Activated CD4-positive, alpha-beta T cell treated with anti-CD3 and anti-CD28 coated beads for 24 hours (primary cell): ENCODE measurements at places on chromosomes 1 and 21.

GRCh38 chr1:212825798-212826452, 21.5 kb downstream of the SPATA45 start:
- DNase-seq, result no peak

DNA sequence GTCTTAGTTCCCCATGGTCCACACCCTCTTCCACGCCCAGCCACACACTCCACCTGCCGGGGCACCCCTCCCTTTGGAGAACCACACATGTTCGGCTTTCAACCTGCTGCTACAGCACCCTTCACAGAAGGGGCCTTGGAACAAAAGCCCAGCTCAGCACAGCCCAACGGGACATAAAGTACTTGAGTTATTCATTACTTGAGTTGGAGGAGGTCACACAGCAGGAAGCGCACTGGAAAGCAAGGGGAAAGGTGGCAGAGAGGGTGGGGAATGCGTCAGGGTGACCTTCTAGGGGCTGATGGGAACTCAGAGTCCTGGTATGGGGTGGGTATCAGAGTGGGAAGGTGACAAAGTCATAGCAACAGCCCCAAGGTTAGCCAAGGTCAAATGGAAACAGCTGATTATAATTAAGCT, 3.0 kb upstream of the ATP1B1 start:
- no peak for DNase-seq

- DNase-seq, result no peak
Observed at GRCh38 chr1:229300099-229300757, 29.3 kb downstream of the RAB4A start.

DNA sequence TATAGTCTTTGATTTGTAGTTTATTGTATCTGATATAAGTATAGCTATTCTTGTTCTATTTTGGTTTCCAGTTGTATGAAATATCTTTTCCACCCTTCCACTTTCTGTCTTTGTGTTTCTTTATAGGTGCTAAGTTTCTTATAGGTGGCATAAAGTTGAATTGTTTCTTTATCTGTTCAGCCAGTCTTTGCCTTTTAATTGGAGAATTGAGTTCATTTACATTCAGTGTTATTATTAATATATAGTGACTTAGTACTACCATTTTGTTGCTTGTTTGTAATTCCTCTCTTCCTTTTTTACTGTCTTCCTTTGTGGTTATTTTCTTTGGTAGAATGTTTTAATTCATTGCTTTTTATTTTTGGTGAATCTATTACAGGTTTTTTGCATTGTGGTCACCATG, 77.7 kb downstream of the MAGI3 start:
- no peak for DNase-seq

DNA sequence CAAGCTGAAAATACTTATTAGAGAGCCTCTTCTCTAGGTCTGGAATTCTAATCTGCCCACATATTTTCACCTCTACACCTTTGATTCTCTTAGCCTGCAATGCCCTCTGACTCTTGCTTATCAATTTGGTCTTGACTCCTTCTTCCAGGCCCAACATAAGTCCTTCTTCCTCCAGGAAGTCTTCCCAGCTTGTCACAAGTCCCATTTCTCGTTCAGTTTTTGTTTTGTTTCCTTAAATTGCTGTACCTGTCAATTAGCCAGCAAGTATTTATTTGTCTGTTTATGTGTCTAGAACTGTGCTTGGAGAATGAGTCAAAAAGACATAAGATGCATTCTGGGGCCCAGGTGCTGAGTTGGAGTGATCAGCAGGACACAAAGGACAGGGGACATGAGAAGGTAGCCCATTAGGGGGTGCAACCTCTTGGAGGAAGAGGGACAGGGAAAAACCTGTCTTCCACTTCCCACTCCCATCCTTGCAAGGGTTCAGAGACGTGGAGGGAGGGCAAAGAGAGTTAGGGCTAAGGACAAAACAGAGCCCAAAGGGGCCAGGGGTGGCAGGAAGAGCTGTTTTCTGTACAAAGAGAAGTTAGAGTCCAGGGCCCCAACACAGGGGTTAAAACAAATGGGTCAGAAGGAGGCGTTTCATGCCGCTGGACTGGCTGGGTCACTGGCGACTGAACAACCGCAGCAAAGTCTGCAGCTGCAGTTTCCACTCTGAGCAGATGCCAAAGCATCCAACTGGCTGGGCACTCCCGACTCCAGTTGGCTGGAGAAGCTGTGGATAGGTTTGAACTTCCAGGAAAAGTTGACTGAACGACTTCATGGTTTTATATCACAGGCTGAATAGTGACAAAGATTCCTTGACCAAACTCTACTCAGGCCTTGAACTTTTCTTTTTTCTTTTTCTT, 10.7 kb upstream of the CNR2 start:
- DNase-seq, result no peak

DNA sequence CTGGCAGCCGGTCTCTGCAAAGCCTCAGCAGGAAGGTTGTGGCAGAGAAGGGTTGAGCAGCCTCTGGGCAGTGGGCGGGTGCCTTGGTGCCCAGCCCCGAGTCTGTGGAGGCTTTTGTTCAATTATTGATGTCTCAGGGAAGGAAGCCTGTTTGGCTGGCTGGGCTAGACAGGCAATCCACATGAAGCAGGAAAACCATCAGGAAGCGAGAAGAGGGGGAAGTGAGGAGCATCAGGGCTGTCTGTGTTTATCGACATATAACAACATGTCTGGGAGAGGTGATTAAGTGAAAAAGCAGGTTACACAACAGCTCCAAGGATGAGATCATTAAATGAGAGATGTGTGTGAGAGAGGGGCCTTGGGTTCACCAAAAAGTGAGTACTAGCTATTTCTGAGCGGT, 105.4 kb downstream of the UBE2U start:
- DNase-seq, result no peak

- no peak for DNase-seq
Observed at GRCh38 chr1:76294482-76295194, 220.1 kb downstream of the ST6GALNAC3 start.

- no peak for DNase-seq
Observed at GRCh38 chr1:25460020-25460419, 29.3 kb downstream of the MACO1 start.

GRCh38 chr1:171748651-171749050, 6.8 kb upstream of the VAMP4 start:
- DNase-seq, result no peak

GRCh38 chr1:165857046-165857801, 29.8 kb downstream of the UCK2 start:
- no peak for DNase-seq

DNA sequence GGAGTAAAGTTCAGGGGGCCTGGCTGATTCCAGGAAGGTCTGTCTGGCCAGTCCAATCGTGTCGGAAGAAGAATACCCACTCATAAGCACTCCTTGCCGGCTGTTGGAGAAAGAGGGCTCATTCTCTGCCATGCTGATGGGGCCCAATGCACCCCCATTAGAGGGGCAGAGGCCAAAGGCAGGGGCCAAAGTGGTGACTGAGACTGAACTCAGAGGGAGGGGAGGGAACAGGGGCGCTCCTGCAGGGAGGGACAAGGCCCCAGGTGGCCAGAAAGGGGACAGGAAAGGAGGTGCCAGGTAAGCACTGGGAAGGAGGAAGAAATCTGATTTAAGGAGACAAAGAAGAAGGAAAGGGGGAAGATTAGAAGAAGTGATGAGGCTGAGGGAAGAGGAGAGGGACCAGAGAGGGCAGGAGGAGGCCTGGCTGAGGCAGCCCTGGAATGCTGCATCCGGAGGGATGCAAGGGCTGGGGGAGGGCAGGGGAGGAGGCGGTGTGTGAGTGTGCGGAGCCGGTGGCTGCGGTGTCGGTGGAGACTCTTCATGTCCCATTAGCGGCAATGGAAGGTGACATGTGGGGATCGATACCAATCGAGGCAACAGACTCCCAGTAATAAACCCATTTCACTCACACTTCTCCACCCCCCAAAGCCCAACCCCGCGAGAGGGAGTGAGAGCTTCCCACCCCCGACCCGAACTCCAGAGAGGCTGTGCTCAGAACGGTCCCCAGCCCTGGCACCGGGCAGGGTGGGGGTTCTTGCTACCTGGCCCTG, 12.0 kb upstream of the ETV3L start:
- DNase-seq, result no peak

DNA sequence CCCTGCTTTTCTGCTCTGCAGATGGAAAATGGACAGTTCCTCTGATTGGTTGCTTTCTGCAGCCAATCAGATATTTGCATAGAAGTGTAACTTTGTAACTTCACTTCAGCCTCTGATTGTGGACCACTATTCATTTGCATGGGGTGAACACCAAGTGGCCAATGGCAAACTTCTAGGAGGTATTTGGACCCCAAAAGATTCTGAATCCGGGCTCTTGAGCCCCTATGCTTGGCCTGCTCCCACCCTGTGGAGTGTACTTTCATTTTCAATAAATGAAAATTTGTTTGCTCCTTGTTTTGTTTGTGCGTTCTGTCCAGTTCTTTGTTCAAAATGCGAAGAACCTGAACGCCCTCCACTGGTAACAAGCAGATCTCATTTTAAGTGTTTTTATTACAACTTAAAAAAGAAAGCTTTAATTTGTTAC, 6.4 kb upstream of the GSTM4 start:
- no peak for DNase-seq

DNA sequence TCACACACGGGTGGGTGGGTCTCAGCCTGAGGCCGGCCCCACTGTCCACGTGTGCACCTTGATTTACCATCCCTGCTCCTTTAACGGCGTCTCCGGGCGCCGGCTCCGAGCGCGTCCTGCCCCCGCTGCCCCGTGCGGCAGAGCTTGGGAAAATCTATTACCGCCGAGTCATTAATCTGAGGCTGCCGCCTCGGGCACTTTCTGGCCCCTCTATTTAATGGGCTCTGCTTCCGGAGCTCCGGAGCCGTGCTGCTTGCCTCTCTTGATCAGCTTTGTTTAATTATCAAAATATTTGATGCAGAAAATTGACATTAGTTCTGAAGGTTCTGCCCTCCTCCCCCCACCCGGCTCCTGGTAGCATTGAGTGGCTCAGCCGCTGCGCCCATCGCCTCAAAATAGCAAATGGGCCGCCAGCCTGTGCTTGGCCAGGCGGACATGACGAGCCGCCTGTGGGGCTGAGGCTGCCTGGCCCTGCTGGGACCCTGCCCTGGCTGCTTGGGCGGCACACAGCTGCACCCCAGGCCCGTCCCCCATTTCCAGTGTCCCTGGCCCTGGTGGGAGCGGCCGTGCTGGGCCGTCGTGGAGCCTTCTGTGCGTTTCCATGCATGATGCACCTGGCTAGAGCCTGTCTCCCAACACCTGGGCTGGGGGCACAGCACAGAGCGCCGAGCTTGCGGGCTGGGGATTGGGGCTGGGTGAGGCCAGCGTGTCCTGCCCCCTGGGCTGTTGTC, 81.6 kb upstream of the TTC34 start:
- DNase-seq, result no peak

DNA sequence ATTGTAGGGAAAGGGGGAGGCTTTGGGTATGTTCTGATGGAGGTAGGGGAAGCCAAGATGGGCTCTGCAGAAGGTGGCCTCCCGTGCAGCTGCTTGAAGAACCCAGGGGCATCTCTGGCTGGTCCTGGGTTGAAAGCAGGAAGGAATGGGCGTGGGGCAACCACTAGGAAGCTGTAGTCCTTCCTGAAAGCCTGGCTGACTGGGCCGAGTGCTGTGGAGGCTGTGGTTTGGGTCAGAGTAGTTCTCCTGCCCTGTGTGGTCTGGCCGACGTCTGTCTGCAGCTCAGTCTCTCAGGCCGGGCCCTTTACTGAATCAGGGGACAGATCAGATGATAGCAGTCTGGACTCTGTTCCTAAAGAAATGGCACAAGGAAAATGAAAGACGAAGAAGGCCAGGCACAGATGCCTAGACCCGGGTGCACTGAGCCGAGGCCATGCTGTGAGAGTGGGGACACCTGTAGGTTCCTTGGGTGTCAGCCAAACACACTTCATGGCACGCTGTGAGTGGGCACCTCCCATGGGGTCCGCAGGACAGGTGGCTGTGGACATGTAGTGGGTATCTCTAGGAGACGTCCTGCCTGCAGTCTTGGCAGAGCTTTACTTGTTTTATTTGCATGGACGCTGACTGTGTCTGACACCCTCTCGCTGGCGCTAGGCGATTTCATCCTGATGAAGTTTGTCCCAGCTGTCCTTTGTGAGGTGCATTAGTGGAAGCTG, 87.0 kb downstream of the POFUT2 start:
- no peak for DNase-seq

DNA sequence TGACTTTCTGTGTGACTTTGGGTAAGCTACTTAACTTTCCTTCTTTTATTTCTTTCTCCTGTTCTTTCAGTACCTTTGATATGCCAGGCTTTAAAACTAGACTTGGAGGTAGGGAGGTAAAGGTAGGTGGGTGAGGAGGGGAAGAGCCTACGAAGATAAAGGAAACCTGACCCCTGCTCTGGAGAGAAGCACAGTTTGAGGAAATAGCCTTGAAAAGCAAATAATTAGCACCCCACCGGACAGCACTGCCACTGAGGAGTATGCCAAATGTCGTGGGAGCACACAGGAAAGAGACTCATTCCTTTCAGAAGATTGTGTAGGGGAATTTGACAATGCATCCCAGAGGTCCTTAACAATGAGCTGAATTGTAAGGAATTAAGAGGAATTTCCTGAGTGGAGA, 65.2 kb upstream of the SPAG17 start:
- DNase-seq, result no peak

DNA sequence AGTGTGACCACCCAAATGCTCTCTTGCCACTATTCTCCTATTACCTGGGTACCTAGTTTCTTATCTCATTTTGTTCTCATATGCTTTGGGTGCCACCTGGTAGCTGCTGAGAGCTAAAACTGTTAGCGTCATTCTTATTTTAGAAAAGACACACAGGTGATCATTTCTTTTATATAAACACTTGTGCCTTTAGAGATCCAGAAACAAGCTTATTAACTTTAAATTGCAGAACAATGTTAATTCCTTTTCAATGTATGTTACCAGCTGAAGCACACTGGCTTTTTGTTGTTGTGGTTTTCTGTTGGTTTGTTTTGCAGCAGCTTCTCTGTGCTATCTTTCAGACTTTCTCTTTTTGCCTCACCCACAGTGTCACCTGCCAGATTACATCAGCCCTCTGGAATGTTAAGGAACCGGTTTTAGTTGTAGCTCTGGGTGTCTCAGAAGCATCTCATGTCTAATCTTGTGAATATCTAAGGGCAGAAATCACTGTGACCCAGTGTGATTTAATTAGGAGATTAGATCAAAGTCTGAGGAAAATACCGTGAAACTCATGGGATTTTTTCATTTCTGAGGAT, 43.4 kb upstream of the SLC19A2 start:
- no peak for DNase-seq

DNA sequence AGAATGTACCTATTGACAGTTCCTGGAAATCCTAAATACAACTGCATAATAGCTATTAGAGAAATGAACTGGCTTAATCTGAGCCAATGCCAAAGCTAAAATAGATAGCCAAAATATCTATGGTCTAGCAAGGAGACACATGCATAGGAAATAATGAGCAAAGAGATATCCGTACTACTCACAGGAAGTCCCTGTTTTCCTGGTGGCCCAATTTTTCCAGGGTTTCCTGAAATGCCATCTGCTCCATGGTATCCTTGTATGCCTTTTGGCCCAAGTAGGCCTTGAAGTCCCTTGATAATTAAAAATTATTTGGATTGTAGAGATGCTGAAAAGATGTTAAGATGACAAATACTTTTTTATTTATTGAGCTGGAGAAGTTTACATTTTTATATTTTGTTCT, 108.4 kb upstream of the ZNHIT6 start:
- DNase-seq, result no peak

- DNase-seq, result no peak
Observed at GRCh38 chr1:46699666-46700065, 19.2 kb downstream of the EFCAB14 start.
